ENCODE measurements at places on chromosomes 13 and 19. TPM values are rescaled to one million over a fixed set of nuclear protein-coding genes. Genes with fewer than 3 reads are reported as not detected.

DNA sequence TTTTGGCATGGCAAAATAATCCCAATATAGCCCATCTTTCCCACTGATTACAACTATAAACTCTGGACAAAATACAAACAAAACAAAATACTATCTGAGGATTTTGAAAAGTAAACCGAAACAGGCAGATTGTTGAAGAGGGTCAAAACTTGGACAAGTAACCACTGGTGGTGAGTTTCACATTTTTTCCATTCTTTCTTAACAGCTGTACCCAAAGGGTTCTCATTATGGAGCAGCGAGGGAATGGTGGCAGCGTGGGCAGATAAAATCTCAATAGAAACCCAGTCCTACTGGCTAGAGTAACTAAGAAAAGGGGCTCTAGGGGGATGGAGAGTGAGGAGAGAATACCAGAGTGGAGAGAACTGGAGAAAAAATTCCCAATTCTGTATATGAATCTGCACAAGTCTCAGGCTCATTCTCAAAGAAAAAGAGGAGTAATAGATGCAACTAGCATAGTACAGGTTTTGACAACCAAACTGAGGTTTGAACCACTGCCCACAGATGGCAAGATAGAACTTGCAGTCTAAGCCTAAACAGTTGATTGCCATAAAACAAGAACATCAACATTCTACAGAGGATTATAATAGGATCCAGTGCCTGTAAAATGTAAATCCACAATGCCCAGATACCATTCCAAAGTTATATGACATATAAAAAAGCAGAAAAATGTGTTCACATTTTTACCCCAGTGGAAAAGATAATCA is 284.5 kb downstream of the KCNRG start:
- DNase-seq, result no peak

DNA sequence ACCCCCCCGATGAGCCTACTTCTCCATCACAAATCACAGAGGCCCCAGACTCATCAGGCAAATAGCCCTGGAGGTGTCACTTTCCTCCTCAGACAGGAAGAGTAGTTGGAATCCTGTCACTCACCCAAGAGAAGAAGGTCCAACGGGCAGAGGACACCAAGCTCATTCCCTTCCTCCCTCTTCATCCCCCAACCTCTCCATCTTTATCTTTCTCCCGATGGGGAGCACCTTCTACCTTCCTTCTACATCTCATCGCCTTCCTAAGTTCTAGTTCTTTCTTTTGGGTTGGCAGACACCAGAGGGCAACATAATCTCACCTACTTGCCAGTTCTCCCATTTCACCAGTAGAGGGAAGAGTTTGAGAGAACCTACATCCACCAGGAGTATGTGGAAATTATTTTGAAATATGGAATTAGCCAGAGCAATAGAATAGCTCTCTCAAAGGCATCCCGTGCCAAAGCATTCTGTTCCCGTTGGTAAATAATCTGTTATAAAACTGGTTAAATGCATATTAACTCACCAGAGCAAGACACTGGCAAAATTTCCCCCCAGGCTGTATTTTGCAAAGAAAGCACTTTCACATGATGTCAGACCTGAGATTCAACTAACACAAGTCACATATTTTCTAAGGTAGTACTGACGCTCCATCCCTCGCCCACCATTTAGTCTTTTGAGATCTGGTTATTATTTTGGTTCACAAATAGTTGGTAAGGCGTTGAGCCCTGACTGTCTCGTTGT is 55.0 kb downstream of the ZIC5 start:
- peak; percentile 12 for DNase-seq

PCP2 gene
- total RNA-seq, result 0.34 TPM

GRCh38 chr13:37134411-37135041 is 29.1 kb upstream of the CSNK1A1L start:
- no peak for DNase-seq

ZNF471 gene
- 0.05 TPM for total RNA-seq

DNA sequence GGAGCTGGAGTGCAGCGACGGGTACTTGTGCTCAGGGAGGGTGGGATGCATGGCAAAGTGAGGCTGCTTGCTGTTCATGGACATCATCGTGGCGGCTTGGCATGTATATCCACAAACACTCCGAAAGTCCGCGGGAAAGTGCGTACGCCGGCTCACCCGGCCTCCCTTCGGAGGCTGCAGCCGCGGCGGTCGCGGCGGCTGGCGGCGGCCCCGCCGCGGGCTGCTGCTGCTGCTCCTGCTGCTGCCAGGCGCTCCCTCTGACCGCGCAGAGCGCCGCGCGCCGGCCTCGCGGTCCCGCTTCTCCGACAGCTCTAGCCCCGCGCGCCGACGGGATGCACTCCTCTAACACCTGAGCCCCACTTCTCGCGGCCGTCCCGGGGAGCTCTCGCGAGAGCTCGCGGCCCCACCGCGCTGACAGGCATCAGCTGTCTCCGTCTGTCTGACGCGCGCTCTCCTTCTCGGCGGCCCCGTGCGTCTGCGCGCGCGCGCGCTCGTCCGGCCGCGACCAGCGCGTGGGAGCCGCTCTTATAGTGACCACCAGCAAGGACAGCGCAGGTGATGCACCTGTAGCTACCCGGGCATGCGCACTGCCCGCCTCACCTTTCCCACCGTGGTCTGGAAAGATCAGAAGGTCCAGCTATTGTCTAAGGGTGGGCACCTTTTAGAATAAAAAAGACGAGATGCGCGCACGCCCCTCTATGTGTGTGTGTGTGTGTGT is at the start of gene POU4F1:
POU4F1 (minus strand) TSS at position 313 of the 718 bp plus-strand sequence; CDS start at position 87, 226 bp downstream.
- peak; percentile 67 for DNase-seq

DNA sequence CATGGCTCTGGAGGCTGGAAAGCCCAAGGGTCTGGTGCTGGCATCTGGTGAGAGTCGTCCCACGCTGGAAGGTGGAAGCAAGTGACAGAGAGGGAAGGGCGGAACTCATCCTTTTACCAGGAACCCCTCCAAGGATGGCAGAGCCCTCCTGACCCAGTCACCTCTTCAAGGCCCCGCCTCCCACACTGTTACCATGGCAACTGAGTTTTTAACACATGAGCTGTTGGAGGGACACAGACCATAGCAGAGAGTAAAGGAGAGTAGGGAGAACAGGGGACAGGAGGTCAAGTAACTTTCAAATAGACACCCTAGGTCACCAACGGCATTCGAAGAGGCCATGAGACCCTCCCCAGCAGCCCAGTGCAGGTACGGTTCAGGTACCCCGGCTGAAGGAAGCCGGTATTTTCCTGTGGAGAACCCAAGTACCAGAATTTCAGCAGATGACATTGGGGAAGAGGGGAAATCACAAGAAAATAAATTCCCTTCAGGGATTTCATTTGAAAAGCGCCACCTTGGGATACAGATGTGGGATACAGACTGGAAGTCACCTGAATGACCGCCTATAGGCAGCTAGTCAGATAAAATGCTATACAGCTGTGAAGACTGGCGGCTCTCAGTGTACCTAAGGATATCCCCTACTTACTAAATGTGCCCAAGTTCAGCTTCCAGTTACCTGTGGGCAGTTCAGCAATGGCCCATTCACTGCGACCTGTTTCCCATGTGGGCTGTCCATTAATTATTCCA is 8.0 kb downstream of the IL17D start:
- DNase-seq, result no peak

DNA sequence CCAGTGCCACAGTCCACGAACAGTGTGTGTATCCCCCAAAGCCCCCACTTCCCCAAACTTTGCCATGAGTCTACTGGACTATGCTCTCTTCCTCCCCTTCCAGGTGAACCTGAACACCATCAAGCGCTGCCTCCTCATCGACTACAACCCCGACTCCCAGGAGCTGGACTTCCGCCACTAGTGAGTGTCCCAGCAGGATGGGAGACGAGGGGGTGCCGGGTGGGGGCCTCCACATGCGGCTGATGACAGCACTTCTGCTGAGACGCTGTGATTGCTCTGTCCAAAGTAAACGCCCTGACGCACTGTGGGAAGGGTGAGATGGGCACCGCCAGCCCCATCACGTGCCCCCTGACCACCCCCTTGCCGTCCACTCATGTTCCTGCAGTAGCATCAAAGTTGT is 2.0 kb upstream of the P2RY11 start:
- no peak for DNase-seq

GRCh38 chr19:29926801-29927200 is 15.2 kb upstream of the URI1 start:
- DNase-seq, result no peak

GRCh38 chr13:37138926-37139325 is 33.5 kb upstream of the CSNK1A1L start:
- no peak for DNase-seq

DNA sequence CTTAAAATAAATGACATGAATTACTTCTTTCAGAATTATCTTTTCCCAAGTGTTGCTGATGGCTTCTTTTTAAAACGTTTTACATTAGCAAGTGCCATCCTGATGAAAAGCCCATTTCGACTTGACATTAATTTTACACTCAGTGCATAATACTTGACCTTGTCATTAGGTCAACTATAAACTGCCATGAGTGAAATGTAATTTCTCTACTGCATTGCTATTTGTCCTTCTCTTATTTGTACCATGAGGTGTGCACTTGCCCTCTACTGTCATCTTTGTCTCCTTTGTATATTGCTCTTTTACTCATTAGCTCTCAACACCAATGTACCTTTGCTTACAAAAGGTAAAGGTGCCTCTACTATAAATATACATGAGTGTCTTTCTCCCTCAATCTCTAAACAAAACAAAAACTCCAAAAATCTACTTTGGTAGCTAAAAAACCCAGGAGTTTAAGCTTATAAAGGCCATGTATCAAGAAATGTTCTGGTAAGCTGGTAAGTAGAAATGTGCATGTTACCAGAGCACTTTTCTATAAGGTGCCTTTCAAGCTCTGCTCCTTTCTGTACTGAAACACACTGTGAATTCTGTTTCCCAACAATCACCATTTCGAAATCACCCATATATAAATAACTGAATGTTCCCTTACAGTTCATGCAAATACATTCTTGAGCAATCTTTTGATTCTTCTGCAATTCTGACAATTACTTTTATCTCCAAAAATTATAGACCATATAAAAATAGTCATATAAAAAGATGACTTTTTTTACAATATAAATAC is 351.4 kb downstream of the SLITRK5 start:
- no peak for DNase-seq

DNA sequence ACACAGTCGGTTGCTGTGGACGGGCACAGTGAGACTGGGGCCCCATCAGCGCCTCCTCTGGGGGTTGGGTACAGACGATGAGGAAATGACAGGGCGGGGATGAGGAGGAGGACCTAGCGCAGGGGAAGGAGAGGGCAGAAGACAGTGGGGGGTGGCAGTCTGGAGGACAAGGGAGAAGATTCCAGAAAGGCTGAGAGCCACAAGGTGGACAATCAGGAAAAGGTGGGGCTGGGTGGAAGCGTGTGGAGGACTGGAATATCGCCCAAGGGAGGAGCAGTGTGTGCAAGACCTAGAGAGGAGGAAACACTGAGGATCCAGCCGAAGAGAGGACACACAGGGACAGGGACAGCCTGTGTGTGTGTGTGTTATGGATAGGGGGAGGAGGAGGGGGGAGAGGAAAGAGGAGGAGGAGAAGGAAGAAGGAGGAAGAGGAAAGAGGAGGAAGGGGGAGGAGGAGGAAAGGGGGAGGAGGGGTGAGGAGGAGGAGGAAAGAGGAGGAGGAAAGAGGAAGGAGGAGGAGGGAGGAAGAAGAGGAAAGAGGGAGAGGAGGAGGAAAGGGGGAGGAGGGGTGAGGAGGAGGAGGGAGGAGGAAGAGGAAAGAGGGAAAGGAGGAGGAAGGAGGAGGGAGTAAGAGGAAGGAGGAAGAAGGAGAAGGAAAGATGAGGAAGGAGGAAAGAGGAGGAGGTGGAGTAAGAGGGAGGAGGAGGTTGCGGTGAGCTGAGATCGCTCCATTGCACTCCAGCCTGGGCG is 15.8 kb upstream of the GARIN5A start:
- no peak for DNase-seq

- DNase-seq, result no peak
Observed at GRCh38 chr13:49829715-49830114, 37.2 kb upstream of the KPNA3 start.

IGFL4 gene
- total RNA-seq, result not detected

SLAIN1 gene
- 43.3 TPM for total RNA-seq

DNA sequence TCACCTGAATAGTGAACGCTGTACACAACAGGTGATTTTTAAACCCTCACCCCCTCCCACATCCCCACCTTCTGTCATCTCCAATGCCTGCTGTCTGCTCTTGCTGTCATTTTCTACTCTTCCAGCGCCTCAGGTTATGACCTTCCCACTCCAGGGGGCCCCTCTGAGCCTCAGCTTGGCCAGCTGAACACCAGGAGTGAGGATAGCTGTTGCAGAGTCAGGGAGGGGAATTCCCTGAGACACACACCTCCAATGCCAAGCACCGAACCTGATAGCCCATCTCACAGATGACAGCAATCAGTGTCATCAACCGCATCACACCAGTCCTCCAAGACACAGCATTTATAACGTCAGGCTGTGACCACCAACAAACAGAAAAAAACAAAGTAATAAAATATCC is 193.5 kb downstream of the ZNF536 start:
- no peak for DNase-seq

- no peak for DNase-seq
Observed at GRCh38 chr13:87792878-87793277, 121.7 kb downstream of the SLITRK5 start.

GRCh38 chr13:40508767-40509342 is 157.6 kb downstream of the FOXO1 start:
- DNase-seq, result no peak

SHD gene
- total RNA-seq, result not detected

DNA sequence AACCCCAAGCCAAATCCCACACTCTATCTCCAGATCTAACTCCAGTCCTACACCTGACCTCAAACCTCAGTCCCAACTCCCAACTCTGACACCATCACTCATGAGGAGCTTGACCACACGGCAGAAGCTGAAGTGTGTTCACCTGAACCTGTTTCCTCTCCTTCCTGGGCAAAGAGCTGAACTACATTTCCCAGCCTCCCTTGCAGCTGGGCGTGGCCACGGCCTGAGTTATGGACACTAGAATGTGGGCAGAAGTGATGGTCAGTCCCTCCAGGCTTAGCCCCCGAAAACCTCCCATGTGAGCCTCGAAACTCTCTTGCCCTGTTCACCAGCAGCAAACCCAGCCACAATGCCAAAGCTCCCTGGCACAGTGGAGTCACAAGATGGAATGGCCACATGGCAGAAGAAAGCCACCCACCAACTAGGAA is 19.5 kb upstream of the MEIS3 start:
- DNase-seq, result no peak

NXNL1 gene
- not detected for total RNA-seq

GRCh38 chr13:83634601-83635000 is 247.7 kb downstream of the SLITRK1 start:
- no peak for DNase-seq

MUC16 gene
- total RNA-seq, result not detected

KISS1R gene
- 8.9 TPM for total RNA-seq

ZNF442 gene
- 0.47 TPM for total RNA-seq

- DNase-seq, result no peak
Observed at GRCh38 chr13:46386392-46387063, 524 bp downstream of the RUBCNL start.

ZNF497 gene
- total RNA-seq, result 0.76 TPM

DNA sequence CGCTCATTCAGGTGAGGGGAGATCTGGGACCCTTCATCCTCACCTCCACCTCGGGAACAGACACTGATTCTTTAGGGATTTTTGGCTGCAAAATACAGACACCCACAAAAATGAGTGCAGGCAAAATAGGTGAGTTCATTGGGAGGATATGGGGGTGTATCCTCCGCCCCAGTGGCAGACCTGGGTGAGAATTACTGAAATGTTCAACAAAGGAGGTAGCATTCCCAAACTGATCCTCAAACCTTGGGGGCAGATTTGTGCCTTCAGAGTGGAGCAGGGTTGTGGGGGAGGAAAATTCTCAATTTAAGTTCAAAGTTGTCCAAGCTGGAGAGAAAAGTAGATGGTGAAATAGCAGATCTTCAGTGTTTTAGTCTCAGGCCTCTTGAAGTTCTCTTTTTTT is 31.3 kb upstream of the SIN3B start:
- DNase-seq, result no peak

All from activated T-helper 1 cell treated with anti-CD3 and anti-CD28 coated beads, Interleukin-12 subunit alpha, Interleukin-12 subunit beta, Interleukin-2, Interleukin-4 antibody, amounts not matched to agents 30 ng/mL and 10 ng/mL and 1 ng/mL, durations not matched to agents 14 hours and 24 hours and 36 hours (primary cell).